Mesenteric fat pad (tissue), 1 donor: ENCODE measurements at places on chromosomes 1 and 21.

DNA sequence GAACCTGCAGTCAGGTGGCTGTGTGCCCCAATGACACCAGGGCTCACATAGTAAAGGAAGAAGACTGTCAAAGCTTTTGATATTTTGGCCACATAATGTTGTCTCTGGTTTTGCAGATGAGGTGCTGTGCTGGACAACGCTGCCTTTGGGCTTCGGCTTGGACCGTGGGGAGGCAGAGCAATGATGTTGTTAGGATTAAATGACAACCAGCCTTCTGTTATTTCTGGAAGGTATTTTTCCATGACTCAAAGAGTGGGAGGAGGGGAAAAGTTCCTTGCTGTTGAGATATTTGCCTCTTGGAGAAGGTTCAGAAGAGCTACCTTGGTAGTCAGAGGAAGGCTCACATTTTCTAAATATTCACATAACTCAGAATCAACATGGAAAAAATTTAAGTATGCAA lies 187.3 kb upstream of the GALNT2 start:
- DNase-seq: no peak

DNA sequence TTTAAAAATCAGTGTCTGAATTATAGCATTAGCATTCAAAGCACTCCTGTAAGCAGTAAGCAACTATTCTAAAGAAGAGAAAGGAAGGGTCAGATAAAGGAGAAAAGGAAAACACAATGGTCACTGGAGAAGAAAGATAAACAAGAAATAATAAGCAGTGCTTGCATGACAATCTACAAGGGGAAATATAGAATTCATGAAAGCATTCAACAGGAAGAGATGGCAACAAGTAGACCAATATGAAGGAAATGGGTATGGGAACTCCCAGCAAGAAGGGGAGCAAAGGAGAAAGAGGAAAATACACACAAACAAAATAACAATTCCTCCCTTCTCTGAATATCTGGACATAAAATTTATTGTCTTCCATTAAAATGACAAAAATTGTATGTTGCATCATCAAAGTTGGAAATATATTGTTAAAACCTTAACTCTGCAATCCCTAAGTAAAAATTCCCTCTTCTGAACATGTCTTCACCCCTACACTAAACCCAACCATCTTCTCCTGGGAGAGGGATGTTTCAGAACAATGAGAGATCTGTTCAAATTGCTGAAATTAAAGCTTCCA lies 206.3 kb upstream of the SAMSN1 start:
- DNase-seq: no peak

DNA sequence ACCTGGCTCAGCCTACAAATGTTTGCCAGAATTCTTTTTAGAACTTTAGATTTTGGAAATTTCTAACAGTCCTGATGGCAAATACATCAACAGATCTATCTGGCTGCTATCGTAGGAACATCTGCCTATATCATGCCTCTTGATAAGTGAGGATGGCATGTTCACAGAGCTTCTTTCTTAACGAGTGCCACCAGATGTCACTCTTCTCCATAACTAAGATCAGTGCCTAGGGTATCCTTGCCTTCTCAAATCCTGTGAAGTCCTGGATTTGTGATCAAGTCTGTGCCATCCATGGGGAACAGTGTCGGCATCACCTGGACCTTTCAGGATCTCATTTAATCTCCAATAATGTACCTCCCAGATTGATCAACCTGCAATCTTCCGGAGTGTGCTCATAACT lies 36.5 kb upstream of the CD5L start:
- no peak for DNase-seq

GRCh38 chr1:50278961-50279360 lies 144.3 kb downstream of the DMRTA2 start:
- no peak for DNase-seq

- no peak for DNase-seq
Observed at GRCh38 chr1:111332190-111332589, 41.5 kb downstream of the CHIA start.

- no peak for DNase-seq
Observed at GRCh38 chr1:226902601-226903000, 32.2 kb downstream of the PSEN2 start.

DNA sequence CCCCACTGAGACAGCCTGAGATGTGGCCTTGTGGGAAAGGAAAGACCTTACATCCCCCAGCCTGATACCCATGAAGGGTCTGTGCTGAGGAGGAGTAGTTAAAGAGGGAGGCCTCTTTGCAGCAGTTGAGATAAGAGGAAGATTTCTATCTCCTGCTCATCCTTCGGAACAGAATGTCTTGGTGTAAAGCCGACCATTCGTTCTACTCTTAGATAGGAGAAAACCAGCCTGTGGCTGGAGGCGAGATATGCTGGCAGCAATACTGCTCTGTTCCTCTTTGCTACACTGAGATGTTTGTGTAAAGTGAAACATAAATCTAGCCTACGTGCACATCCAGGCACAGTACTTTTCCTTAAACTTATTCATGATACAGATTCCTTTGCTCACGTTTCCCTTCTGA lies 1.5 kb upstream of the CCDC27 start:
- no peak for DNase-seq

GRCh38 chr1:159821171-159821867 lies 5.4 kb upstream of the SLAMF8 start:
- no peak for DNase-seq

GRCh38 chr1:57157818-57158603 lies 192.2 kb upstream of the C8B start:
- no peak for DNase-seq
